ENCODE measurements at places on chromosomes 13 and 19. TPM values are rescaled to one million over a fixed set of nuclear protein-coding genes. Genes with fewer than 3 reads are reported as not detected.

Gene KIR2DL4
- not detected for total RNA-seq

Gene ACP7
- under 0.01 TPM for total RNA-seq

Gene DCUN1D2
- 9.4 TPM for total RNA-seq

Gene MRPL57
- 25.6 TPM for total RNA-seq

Gene CTU1
- total RNA-seq, result 12.9 TPM

Gene PRTN3
- total RNA-seq, result not detected

Gene LILRA1
- total RNA-seq, result not detected

Gene MBD3L2
- not detected for total RNA-seq

Gene ARL11
- not detected for total RNA-seq

Gene CCL25
- not detected for total RNA-seq

Gene FGF9
- not detected for total RNA-seq

Gene IQCN
- total RNA-seq, result 1.8 TPM

Gene NKPD1
- under 0.01 TPM for total RNA-seq
